Dermis blood vessel endothelial cell (primary cell): ENCODE measurements at places on chromosomes 5 and 9. TPM values are rescaled to one million over a fixed set of nuclear protein-coding genes. Genes with fewer than 3 reads are reported as not detected.

The PDCD1LG2 gene
- 3.4 and 4.4 TPM in 2 replicates for total RNA-seq

The ADAMTSL1 gene
- total RNA-seq: 6.0 and 15.8 TPM in 2 replicates

The LCN9 gene
- total RNA-seq: not detected in 2 replicates

The PTGDS gene
- total RNA-seq: 0.17 and 0.60 TPM in 2 replicates

The MYMK gene
- total RNA-seq: not detected in 2 replicates

The ADCY2 gene
- not detected in 2 replicates for total RNA-seq

The NR6A1 gene
- 2.9 TPM in 2 replicates for total RNA-seq

The PRUNE2 gene
- 7.8 and 22.4 TPM in 2 replicates for total RNA-seq

DNA sequence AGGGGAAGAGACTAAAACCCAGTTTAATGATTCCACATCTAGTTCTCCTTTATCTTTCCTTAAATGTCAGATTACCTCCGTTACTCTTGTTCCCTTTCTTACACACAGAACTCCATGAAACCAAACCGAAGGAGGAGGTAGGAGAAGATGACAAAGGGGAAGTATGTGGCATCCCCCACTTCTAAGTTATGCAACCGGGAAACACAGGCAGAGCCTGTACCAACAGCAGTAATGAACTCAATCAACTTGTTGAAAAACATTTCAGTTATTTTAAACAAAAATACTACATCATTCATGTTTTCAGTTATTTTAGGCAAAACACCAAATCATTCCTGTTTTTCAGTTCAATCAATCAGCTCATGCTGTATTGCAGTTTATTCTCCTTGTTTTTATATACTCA lies 101.8 kb downstream of the PCSK1 start:
- DNase-seq: no peak

GRCh38 chr5:55211184-55211874 lies 15.8 kb downstream of the MCIDAS start:
- no peak for DNase-seq

DNA sequence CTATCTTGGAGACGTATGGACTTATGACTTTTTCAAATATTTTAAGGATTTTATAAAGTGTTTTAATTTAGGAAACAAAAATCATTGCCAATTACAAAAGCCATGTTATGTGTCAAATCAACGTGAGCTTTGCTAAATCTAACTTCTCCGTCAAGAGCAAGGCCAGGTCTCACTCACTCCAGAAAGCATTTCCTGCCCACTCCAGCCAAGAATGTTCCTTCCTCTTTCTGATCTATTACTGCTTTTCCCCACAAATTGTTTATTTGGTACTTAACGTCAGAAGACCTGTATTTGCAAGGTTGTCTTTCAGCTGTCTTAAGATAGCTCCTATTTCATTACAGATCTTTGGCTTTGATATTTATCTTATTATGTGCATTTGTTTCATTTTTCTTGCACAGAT lies 193.5 kb upstream of the HAPLN1 start:
- DNase-seq: peak; percentile 46

DNA sequence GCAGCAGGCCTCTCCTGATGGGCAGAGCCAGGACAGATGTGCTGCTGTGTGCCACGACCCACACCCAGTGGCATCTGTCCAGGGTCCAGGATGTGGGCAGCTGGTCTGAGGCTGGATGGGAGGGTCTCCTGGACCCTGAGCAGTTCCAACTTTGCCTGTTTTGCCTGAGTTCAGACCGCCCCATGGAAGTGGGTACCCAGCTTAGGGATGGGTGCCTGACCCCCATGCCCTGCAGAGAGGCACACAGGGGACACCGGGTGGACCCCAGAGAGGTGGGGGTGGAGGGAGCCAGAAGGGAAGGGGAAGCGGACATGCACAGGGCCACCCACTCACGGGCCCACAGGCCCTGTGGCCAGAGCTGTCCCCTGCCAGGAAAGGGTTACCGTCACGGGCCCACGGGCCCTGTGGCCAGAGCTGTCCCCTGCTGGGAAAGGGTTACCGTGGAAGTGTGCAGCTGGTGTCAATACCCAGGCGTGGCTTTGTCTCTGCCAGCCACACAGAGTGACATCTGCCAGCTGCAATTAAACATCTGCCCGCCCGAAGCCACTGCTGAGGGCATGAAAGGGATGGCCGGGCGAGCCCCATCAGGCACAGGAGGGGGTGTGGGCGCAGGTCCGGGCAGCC lies 50.0 kb downstream of the NACC2 start:
- no peak for DNase-seq

- peak; percentile 79 for DNase-seq
Measured at GRCh38 chr5:173925449-173926071, 37.4 kb downstream of the CPEB4 start.

DNA sequence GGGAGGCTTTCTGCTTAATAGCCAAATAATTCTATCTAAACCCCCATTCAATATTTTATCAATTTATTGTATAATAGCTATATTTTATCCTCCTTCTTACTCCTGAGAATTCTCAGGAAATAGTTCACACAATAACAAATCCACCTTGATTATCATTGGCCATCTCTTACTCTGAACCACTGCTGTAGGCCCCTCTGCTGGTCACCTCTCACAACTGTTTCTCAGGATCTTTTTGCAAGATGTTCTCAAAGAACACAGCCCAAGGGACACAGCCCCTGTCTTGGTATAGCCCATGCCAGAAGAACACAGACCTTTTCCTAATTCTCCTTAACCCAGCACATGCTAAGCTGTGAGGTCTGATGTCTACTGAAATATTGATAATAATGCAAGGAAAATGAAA lies 74.9 kb upstream of the HTR4 start:
- peak; percentile 40 for DNase-seq

GRCh38 chr9:121750715-121751623 lies 99.5 kb downstream of the DAB2IP start:
- DNase-seq: no peak

DNA sequence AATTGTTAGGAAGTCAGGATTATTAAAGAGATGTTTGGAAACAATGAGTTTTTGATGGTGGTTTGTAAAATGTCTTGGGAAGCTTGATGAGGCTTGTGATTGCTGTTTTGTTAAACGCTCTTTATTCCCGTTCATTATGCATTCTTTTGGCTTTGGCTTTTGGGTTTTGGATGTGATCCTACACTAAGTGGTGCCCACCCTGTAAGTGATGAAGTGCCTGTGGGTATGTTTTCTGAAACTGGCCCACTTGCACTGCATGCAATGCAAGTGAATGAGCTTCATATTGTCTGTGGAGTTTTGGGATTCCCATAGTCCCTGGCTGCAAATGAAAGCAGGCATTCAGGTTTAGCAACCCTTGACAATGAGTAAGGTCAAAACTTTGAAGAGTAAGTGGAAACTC lies 1035.5 kb upstream of the WWC1 start:
- no peak for DNase-seq

GRCh38 chr9:106958955-106959657 lies 96.1 kb downstream of the ZNF462 start:
- DNase-seq: peak; percentile 27

GRCh38 chr5:139125991-139126390 lies 72.2 kb downstream of the SIL1 start:
- no peak for DNase-seq

- DNase-seq: no peak
Measured at GRCh38 chr9:130635721-130636647, 28.4 kb upstream of the PRDM12 start.

- no peak for DNase-seq
Measured at GRCh38 chr5:122200450-122200849, 71.1 kb downstream of the ZNF474 start.
